ENCODE measurements at places on chromosomes 12 and 14.

GRCh38 chr14:75277815-75278421 is 710 bp upstream of the FOS start:
- no peak for DNase-seq

- no peak for DNase-seq
These were observed 19.3 kb upstream of the KCNH3 start for GRCh38 chr12:49519574-49519936.

GRCh38 chr12:80504389-80505163 is 60.5 kb downstream of the PTPRQ start:
- no peak for DNase-seq

DNA sequence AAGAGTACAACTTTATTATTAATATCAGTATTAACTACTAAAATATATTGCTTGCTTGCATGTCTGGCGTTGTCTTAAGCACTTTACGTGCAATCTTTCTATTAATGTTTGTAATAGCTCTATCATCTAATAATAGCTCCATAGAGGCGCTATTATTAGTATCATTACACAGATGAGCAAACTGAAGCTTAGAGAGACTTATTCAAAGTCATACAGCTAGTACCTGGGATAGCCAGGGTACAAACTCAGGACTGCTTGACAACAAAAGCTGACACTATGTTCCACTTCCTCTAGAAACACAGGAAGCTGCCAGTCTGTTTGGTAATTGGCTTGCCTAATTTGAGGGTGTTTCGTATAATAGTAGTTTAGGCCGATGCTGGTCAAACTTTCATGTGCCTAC is 523.2 kb downstream of the RMST start:
- no peak for DNase-seq

DNA sequence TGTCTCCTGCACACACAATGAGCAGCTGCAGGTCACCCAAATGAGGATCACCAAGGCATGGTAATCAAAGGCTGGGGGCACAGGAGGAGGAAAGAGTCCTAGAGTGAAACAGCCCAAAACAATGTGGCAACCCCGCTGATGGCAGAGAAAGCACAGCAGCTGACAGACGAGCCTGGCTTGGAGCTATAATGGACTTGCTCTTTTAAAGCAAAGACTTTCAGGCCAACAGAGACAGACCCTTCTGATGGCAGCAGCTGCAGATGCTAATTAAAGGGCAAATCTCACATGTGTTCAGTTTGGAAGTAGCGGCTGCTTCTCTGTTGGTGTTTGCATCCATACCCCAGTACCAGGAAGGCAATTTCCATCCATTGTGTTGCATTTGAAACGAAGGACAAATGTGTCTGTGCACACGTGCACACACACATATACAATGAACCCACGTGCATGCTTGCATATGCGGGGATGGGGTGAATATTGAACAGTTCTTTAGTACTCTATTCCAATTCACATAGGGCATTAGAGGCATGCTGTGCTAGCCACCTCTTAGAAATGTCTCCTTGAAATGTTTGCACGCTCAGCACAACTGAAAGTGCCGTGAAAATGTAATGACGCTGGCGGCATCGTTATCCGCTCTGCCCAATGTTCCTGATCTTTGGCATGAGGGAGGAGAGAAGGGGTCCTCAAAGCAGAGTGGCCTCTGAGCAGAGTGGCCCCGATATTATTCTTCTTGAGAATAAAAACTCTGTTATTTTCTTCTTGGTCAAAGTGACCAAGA is 38.1 kb downstream of the CIT start:
- no peak for DNase-seq

DNA sequence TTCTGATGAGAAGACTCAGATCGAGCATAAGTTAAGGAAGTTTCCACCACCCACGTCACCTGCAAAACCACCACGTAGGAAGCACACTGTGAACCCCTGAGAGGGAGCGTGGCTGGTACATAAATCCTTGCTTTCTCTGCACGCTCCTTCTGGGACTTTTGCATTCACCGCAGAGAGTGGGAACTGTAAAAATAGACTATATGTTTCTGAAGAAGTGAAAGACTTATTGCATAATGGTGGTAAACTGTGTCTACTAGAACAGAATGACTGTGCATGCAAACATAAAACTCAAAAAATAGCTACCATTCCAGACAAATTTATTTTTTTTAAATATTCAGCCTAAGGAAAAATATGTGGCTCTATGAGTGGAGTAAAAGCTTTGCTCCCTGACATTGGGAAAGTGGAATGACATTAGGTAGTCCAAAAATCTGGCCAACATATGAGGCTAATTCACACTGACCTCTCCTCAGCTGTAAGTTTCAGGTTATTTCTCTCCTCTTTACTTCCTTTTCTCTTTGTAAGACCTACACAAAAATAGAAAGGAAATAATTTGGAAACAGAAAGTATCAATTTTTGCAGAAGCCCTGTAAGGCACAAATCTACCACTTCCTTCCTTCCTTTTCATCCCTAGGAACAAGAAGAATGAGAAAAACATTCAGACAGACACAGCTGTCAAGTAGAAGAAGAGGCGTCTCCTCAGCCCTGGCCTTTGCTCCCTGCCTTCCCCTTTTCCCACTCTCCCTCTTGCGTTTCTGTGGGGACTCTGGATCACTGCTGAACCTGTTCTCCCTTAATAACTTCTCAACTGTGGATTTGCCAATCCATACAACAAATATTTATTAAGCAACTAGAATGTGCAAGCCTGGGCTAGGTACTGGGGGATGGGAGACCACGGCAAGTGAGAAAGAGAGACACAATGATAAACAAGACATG is 264.3 kb upstream of the FOXN3 start:
- no peak for DNase-seq

- no peak for DNase-seq
These were observed 8.6 kb upstream of the DENR start for GRCh38 chr12:122743895-122744525.

DNA sequence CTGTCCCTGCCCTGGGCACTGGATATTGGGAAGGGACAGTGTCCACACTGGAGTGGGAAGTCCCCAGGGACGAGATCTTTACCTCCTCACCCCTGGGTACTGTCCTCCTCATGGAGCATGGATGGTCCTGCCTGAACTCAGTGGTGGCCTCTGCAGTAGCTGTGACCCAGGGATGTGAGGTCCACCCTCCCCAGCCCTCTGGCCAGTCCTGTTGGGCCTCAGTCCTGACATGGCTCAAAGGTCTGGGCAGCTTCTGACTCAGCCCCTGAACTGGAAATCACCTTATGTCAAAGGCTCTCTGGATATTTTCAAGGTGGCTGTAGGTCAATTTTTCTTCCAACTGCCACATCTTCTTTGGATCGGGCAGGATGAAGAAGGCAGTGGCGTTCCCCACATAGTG is 24.4 kb downstream of the SERPINA1 start:
- no peak for DNase-seq

DNA sequence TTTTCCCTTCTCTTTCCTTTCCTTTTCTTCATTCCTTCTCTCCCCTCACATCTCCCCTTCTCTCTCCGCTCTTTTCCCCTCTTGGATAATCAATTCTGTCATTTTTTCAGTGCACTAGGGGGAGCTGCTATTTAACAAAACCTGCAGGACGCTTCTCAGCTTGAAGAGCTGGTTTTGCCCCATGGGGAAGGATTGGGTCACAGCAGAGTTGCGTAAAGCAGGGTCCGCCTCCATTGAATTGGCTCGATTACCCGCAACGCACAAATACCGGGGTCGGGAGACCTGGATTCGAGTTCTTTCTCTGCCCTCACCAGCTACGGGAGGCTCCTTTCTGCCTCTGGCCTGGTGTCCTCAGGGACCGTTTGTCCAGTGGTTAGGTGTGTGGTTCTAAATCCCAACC is 42.1 kb upstream of the CHGA start:
- peak; percentile 8 for DNase-seq

Measured in GM04503 (cell line).